ENCODE measurements at places on chromosomes 4 and X. TPM values are rescaled to one million over a fixed set of nuclear protein-coding genes. Genes with fewer than 3 reads are reported as not detected.

DNA sequence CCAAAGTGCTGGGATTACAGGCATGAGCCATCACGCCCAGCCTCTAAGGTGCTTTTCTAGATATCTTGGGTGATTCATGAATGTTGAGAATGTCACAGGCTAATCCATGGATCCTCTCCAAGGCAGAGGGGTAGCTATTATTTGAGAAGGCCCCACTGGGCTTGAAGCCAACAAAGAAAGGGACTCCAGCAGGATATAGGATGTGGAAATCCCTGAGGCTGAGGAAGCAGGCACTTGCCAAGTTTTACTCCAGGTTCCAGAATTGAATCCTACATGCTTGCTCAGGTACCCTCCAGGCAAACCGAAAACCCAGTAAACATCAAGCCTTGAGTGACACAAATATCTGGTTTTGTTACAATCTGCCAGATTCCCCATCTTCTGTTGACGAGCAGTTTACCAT, 15.8 kb downstream of the NLGN3 start:
- no peak for DNase-seq

DNA sequence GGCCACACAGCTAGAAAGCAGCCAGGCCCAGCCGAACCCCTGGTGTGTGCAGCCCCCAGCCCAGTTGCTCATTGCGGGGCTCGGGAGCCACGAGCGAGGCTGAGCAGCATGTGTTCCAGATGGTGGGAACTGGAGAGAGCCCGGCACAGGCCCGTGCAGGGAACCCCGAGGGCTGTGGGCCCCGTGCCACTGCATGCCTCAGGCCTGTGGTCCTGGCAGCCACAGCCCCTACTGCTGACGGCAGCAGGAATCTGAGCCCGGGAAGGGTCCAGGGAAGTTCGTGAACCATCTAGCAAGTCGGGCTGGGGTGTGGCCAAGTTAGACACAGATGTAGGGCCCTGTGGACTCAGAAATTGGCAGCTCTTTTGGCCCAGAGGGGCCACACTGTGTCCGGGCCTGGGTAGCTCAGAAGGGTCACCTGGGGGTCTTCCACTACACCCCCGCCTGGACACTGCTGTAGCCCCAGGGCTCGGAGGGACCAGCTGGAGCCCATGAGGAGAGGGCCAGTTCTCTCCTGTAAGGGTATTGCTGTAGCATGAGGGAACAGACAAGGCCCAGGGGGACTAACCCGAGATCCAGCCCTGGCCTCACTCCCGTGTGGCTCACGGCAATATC, 12.1 kb downstream of the HTRA3 start:
- no peak for DNase-seq

Gene CHRDL1
- 7.3 TPM for total RNA-seq

Gene BTK
- total RNA-seq = 0.07 TPM

Gene AVPR2
- total RNA-seq = not detected

Gene ARR3
- total RNA-seq = not detected

- DNase-seq = no peak
Observed at GRCh38 chrX:1425381-1425780, 27.3 kb downstream of the ASMTL start.

Gene HPSE
- 0.78 TPM for total RNA-seq

DNA sequence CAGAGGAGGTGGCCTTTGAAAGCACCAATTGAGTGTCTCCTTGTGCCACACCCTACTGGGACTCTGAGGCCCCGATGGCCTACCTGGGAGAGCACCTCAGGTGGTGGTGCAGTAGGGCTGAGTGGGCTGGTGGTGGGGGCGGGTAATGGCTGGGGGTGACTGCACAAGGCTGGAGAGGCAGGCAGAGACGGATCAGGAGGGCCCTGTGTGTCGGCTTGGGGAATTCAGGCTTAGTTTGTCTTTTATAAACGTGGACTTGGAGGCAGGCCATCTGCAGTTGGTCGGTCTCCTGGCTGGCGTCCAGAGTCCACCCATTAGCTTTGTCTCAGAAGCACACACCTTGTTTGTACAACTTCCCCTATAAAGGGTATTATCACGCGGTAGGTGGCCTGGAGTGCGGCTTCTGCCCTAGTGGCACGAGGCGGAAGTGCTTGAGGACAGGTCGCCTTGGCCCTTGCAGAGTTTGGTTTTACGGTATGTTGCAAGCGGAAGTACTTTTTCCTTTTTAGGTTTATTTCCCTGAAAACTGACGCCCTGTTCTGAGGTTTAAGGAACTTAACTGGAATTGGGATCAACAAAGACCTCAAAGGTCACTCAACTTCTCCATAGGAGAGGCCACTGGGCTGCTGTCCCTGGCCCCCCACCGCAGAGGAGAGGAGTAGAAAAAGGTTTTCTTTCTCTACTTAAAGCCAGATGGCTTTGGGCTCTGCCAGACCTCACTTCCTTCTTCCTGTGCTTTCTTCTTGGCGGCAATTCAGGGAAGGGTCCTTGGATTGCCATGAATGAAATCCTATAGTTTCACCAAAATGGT, 8.0 kb downstream of the TBC1D14 start:
- peak; percentile 73 for DNase-seq

- no peak for DNase-seq
Observed at GRCh38 chr4:184583738-184584502, 65.3 kb downstream of the CASP3 start.

- no peak for DNase-seq
Observed at GRCh38 chrX:117957128-117957527, 159.5 kb downstream of the KLHL13 start.

GRCh38 chr4:16598597-16599206, 299.7 kb downstream of the LDB2 start:
- DNase-seq = no peak

DNA sequence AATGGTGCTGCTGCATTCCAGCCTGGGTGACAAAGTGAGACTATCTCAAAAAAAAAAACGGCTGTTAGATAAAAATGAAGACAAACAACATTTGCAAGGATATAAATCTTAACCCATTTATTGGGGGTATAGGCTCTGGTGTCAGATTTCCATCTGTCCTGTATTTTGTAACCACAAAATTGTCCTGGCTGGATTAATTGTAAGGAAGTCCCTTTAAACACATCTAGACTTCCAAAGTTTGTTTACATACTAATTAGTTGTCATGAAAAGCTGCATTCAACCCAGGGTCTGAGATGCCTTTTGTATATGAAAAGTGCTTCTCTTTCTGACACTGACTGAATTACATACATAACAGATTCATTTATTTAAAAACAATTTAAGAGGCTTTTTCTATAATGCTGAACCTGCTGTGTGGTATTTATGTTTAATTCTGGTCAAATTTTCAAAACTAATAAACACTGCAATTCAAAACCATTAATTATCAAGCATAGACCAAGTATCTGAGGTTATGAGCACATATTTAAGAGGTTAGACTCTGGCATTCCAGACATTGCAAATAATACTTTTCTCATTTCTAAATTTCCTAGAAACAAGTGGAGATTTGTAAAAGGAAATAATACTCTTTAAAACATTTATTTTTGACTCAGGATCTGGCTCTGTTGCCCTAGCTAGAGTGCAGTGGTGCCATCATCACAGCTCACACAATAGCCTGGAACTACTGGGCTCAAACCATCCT, 17.5 kb upstream of the UGDH start:
- DNase-seq = no peak

- no peak for DNase-seq
Observed at GRCh38 chr4:53716011-53716410, 124.7 kb upstream of the LNX1 start.

DNA sequence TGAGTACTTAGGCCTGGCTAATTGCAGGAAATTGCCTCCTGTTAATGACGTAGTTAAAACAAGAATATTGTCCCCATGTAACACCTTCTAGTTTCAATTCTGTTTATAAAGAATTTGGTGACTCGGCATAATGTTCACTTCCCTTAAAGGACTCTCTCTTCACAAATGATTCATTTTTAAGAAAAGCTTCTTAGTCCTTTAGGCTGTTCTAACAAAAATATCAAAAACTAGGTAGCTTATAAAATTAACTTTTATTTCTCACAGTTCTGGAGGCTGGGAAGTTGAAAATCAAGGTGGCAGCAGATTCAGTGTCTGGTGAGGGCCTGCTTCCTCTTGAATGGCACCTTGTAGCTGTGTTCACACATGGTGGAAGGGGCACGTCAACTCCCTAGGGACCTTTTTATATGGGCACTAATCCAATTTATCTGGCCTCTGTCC, 23.8 kb downstream of the COL25A1 start:
- no peak for DNase-seq

- no peak for DNase-seq
Observed at GRCh38 chr4:41169256-41169800, 45.0 kb downstream of the APBB2 start.

GRCh38 chr4:4383085-4383484, 3.8 kb upstream of the NSG1 start:
- no peak for DNase-seq

DNA sequence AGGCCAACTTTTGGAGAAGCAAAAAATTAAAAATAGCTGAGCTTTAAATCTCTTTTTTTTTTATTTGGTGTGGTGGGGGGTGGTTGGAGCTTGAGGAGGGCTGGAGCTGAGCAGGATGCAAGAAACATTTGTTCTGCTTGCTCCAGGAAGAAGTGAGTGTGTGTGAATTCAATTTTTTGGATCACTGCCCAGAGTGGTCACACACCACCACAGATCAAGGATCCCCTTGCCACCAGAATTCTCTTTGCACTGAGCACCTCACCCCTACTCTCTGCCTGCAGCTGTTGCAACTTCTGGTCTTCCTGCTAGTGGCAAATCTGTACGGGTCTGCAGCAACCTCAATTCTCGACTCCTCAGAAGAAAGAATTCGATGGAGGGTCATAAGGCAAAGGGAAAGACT, 19.9 kb upstream of the PLP1 start:
- DNase-seq = no peak

DNA sequence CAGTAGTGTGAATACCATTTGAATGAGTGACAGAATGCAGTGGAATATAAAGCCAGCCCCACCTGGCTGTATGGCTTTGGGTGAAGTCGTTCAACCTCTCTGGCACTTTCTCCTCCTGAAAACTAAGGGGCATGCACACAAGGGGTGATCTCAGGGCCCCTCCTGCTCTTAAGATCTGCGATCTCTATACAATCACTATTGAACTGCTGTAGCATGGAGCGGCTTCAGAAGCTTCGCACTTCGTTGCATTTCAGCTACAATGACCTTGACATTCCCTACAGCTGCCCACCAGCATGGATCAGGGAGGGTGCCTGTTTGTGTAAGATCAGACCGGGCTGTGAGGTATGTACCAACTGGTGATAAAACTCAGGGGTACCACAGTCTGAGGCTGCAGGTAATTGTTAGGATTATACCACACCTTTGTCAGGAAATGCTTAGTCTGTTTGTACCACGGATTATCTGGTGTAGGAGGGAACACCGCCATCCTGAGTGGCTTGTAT, 85.2 kb downstream of the AASDH start:
- DNase-seq = no peak

DNA sequence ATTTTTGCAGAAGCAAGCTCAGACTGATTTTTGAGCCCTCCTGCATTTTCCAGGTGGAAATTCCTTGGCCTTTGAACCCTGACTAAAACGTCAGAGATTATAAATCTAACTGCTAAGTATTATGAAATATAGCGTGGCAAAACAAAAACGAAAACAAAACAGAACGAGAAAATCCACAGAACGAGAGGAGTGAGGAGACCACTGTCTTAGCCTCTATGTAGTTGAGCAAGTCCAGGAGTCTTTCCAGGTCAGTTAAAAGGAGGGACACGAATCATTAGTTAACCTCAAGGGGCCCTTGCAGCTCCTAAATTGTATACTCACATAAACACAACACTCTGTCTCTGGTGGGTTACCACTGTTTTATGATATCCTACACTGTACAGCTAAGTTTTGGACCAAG, 80.2 kb downstream of the SYNPO2 start:
- DNase-seq = no peak

DNA sequence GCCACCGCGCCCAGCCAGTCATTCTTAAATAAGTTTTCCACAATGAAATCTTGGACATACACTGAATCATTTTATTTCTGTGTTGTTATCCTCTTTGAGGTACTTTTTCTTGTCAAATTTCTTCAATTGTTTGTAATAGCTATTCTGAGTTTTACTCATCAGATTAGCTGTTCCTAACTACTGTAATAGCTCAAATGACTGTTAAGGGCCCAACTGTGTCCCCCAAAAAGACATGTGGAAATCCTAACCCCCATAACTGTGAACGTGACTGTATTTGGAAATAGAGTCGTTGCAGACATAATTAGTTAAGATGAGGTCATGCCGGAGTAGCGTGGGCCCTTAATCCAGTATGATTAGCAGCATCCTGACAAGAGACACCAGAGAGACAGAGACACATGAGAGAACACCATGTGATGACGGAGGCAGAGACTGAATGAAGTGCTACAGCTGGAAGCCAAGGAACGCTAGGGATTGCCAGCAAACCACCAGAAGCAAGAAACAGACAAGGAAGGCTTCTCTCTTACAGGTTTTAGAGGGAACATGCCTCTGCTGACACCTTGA, 22.9 kb downstream of the ACOT9 start:
- DNase-seq = no peak

- DNase-seq = peak; percentile 22
Observed at GRCh38 chr4:113169368-113169767, 119.9 kb downstream of the ANK2 start.

DNA sequence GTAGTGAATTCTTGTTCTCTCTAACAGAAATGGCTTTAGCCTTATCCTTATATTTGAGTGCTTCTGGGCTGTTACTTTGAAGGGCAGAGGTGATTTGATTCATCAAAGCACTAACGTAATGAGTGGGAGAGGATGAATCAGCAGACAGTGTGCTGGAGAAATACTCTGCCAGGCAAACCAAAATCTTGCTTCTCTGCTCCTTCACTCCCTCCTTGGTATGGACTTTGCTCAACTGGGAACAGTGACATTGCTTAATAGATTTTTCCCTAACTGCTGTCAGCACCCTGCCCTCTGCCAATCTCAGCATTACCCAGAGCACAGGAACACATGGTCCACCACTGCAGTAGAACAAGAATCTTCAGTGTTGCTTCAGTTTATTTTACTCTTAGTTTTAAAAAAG, 56.0 kb downstream of the PDLIM5 start:
- no peak for DNase-seq

Gene GALNTL6
- total RNA-seq = 0.24 TPM

GRCh38 chr4:119629142-119629471, 503 bp upstream of the PDE5A start:
- DNase-seq = no peak

- DNase-seq = no peak
Observed at GRCh38 chr4:106140601-106141000, 175.4 kb downstream of the TBCK start.

- no peak for DNase-seq
Observed at GRCh38 chr4:7687006-7687405, 252.3 kb upstream of the PSAPL1 start.

DNA sequence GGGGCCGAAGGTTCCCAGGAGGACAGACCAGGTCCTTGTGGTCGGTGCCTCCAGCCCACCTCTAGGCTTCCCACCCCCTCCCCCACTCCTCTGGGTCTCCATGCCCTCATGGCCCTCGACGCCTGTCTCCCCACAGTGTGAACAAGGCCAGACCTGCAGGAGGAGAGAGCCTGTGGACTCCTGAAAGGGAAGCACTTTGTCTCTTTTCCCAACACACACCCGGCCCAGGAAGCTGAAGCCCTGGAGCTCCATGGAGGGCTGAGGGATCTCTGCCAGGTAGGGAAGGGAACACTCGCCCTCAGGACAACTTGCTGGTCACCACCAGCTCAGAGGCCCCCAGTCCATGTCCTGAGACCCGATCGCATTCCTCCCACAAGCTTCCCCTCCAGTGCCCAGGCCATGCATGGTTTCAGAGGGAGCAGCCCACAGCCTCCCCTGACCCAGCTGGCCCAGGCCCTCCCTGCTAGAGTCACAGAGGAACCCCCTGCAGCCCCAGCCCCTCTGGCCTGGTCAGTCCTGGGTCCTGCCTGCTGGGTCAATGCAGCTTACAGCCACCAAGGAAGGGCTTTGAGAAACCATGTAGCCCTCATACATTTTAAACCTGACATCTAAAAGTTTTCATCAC, 60.8 kb downstream of the ABLIM2 start:
- DNase-seq = no peak

Gene SPANXN4
- not detected for total RNA-seq

Gene TMSB15A
- 48.6 TPM for total RNA-seq

All from H7 (cell line).